CD14-positive monocyte (primary cell): ENCODE measurements at places on chromosomes 16 and 17.

GRCh38 chr16:23374721-23375510 lies 72.8 kb downstream of the SCNN1B start:
- no peak for DNase-seq

DNA sequence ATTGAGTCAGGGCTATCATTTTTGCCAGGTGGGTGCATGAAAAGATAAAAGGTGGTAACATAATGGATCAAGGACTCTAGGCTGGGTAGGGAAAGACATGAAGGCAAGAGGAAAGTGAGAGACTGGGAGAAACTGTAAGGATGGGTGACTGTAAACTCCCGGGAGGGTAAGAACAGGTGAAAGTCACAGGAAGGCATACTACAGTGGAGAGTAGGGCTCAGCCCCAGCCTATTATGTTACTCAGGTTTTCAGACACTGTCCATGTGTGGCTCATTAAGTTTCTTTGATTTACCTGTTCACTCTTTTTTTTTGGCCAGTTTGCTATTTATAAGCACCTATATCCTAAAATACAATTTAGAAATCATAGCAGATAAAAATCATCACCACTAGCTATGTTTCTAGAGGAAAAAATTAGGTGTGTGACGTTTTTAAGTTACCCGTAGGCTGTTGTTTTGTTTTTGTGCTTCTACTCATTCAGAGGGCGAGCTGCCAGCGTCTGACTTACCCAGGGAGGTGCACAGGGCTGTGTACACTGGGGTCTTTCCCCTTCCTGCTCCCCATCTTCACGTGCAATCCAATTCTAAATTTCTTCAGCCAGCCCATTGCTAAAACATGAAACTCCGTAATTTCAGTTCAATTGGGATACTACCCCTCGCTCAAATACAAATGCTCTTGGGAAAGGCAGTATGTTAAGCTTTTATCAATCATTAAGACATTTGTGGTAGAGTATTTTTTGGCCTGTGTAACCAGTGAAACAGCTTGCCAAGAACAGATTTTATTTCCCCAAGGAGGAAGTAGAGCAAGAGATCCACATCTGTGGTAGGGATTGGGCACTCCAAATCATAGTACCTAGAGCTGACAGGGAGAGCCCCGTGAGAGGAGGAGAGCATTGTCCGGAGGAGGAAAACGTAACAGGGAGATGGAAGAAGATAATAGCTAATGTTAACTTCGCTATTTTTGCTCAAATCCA lies 21.7 kb upstream of the VWA3A start:
- no peak for DNase-seq

GRCh38 chr17:63491977-63492618 lies 15.2 kb downstream of the ACE start:
- DNase-seq, result no peak

DNA sequence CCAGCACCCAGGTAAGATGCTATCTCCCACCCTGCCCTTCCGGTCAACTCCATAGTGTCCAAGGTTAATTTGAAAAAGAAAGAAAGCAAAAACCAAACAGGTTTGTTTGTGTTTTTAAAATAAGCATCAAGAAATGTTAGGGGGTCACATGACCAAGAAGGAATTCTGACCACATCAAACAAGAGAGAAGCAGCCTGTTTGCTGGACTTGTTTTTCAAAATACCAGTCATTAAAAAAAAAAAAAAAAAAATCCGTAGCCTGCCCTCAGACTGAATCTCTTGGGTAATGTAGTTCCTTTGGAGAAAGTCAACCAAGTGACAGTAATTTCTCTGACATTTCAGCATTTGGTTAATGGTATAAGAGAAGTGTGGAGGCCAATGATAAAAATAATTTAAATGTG lies 38.4 kb downstream of the HNF1B start:
- no peak for DNase-seq

- DNase-seq, result no peak
Measured at GRCh38 chr17:67867591-67867990, 42.3 kb downstream of the BPTF start.

GRCh38 chr16:17342031-17342430 lies 128.7 kb downstream of the XYLT1 start:
- peak; percentile 89 for DNase-seq

DNA sequence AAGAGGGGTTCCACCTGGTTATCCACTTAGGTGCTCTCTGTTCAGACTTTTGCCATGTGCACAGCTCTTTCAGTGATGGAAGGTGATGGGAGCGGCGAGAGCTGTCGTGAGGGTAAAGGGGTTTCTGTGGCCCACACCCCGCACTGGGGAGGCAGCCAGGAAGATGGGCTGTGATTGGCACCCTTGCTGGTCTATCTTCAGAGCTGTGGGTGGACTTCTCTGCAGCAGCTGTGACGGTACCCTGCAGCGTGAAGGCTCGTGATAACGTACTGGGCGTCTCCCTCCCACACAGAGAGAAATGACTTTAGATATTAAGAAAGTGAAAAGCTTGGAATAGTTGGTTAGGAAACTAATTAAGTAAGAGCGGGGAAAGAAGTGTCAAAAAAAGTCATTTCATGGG lies 45.8 kb downstream of the MPRIP start:
- no peak for DNase-seq

- no peak for DNase-seq
Measured at GRCh38 chr17:40129498-40129897, 7.7 kb downstream of the MSL1 start.

DNA sequence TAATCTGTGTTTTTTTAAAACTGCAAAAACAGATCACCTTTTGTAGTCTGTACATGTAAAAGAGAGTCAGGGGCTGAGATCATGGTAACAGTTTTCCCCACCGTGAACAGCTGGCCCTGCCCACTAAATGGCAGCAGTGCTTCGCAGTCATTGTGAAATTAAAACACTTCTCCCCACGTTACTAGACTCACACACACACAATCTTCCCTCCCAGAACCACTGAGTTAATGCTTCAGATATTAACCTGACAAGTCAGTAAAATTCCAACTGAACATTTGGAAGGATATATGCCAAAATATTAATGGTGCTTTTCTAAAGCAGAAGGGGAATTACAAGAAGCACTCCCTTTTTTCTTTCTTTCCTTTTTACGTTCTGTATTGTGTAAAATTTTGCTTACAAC lies 1.2 kb upstream of the CD300LG start:
- no peak for DNase-seq

DNA sequence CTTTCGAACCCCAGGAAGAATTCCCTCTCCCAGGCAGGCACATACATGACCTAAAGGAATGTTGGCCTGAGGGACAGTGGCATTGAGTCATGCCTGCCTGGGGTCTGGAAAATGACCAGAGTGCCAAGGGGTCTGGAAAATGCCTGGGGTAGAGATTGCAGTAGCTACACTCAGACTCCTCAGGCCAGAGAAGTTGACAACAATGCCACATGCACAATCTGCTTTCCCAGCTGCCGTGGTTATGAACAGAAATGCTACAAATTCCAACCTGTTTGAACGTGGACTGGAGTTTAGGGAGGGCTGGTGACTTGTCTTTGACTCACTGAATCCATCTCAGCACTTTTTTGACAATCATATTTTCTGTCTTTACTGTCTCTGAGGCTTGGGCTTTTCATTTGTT lies 250.0 kb downstream of the ABCC12 start:
- DNase-seq, result no peak

- DNase-seq, result no peak
Measured at GRCh38 chr17:2067608-2068024, 12.7 kb downstream of the HIC1 start.

GRCh38 chr16:80518436-80518835 lies 22.4 kb upstream of the DYNLRB2 start:
- DNase-seq, result no peak

- DNase-seq, result peak; percentile 50
Measured at GRCh38 chr17:64449545-64449944, 630 bp downstream of the MILR1 start.

DNA sequence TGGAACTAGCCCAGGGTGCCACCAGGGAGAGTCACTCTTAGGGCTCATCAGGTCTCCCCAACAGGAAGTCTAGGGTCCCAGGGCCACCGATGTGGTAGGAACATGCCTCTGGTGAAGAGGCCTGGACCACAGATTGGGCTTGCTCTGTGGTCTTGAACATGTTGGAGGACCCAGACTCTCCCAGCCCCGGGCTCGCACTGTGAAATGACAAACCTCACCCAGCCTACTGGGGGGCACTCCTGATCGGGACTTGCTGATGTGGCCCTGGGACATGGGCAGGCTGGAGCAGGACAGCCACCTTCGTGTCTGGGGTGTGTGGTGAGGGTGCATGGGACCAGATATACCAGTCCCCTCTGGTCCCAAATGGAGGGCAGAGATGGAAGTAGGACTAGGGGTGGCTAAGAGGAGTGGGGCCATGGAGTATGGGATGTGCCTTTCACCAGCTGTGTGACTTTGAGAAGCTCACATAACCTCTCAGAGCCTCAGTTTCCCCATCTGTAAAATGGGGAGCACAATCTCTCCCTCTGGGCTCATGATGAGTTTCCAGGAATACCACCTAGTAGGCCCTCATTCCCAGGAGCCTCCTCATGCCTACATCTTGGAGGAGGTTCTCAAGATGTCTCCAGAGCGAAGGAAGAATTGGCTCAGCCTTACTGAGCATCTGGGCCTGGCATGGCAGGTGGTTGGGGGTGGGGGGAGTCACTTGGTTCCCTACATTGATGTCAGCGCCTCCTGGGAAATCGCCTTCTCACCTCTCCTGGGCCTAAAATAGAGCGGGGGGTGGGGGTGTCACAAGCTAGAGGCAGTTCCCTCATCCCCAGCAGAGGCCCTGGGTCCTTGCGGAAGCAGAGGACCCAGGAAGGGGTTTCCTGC lies 1.5 kb upstream of the ADAM11 start:
- DNase-seq, result no peak

DNA sequence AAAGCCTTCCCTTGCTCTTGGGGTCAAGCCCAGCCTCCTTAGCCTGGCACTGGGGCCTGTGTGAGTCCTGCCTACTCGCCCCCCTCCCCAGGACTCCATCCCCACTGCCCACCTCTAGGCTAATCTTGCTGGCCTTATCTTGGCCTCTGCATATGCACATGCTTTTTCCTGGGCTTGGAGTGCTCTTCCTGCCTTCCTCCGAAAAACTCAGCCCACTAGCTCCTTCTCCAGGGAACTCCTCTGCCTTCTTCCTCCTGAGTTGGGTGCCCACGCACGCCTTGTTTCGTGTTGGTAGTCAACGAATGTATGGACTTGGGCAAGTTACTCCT lies 16.5 kb downstream of the TBX2 start:
- no peak for DNase-seq

DNA sequence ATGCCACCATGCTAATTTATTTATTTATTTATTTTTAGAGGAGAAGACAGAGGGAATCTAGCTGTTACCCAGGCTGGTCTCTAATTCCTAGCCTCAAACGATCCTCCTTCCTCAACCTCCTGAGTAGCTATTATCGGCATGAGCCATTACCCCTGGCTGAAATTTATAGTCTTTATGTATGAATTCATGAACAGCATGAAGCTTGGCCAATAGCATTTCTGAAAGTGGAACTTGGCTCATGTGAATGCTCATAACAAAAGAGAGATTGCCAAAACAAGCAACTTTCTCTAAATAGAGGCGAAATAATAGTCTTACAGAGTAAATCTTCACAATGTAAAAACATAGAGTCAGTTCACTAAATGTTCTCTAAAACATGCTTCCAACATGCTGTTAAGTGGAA lies 30.1 kb upstream of the SMURF2 start:
- DNase-seq, result no peak

GRCh38 chr17:12070561-12070960 lies 49.9 kb downstream of the MAP2K4 start:
- DNase-seq, result no peak

DNA sequence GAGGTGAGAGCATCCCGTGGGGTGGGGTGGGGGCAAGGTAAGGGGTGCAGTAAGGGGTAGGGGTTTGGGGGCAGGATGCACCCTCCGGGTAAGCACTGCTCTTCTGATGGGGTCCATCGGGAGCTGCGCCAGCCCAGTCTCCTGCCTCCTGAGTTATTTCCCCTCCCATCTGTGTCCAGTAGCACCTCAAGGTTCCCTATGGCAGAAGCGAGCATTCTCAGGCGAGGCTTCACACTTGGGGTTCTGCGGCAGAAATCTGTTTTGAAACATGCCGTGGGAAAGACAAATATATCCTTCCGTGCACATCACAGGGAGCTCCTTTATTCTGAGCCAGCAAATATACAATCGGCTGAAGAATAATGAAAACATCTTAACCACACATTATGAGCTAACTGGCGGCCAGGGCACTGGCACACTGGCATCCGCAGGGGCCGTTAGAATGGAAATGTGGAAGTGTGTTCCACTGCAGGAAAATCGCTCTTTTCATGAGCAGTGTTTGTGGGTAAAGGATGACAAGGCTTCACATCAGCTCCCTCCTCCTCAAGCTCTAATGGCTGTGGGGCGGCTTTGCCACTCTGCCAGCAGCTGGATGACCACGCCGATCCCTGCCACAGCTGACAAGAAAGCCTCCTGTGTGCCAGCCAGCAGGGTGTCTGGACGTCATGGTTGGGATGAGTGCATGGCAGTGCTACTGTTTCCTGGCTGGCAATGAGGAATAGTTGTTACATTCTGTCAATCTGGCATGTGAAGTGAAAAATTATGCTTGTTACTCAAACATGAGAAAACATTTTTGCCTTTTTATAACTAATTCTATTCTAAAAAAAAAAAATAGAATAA lies 20.0 kb downstream of the MTHFSD start:
- DNase-seq, result no peak

DNA sequence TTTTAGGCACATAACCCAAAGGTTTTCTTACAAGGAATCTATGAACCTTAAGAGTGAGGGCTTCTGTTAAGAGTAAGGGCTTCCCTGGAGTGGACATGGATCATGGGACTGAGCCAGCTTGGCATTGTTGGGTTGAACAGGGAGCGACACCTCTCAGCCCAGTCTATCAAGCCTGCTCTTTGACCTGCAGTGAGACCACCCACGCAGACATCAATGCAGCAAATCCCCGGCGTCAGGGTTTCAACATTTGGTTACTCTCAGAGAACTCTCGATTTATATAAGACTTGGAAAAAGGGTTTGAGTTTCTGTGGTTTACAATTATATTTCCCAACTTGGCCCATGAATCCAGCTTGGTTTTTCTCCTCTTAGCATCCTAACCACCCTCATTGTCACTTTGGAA lies 299.9 kb downstream of the WWOX start:
- DNase-seq, result no peak

DNA sequence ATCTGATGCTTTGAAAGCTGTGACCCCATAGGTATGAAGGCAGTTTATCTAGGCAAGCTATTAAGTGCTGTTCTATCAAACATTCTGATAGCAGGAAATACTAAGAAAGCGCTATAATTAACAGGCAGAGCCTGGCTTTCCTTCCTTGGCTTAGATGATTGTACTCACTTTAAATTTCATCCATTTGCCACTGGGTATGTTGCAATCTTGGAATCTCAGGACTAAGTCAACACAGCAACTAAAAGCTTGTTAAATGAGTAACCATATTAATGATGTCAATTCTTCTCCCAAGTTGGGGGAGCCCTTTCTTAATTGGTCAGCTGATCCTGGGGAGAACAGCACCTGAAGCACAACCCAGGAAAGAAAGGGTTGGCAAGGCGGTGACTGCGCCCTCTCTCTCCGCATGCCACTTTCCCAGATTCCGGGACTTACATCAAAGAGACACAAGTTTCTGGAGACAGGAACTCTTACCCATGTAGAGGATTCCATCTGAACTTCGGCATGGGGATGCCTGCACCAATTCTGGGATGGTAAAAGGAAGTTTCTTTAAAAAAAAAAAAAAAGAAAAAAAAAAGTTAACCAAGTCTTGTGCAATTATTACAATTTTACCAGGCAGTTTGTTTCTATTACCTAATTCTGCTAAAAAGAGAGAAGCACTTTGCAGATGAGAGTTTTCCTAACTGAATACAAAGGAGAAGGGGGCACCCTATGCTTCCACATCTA lies 54.4 kb upstream of the ICAM2 start:
- DNase-seq, result peak; percentile 94

GRCh38 chr17:47801906-47802305 lies 19.7 kb downstream of the OSBPL7 start:
- DNase-seq, result no peak

- DNase-seq, result no peak
Measured at GRCh38 chr16:64751906-64752305, 370.0 kb downstream of the CDH11 start.
